ENCODE measurements at places on chromosomes 16 and 17.

DNA sequence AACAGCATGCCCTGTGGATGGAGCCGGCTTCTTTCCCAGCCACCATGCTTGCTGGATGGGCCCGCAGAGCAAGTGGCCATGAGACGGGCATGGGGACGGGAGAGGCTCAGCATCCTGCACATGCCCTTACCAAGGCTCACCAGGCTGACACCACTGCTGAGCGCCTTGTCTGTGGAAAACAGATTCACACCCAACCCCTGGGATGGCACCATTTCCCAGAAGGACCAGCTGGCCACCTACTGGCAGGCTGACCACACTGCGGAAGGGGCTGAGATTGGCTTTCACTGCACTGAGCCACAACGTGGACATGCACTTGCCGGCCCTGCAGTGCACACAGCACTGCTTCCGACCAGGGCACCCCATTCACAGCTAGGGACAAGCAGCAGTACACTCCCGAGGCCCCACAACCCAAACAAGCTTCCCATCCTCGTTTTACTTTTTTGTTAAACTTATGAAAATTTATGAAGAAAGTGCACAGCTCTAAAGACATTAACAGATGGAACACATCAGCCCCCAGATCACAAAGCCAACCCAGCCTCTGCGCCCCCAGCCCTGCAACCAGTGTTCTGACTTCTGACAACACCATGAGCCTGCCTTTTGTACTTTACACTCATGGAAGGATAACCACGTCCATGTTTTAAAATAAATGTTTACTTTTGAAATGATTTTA, 13.9 kb upstream of the KRTAP17-1 start:
- peak; percentile 20 for DNase-seq

GRCh38 chr17:72120642-72121163, at the start of gene SOX9:
TSS of gene SOX9 (plus strand) at chr17:72121020. CDS start at chr17:72121392, 372 bp downstream.
- peak; percentile 86 for DNase-seq

GRCh38 chr16:9109255-9109654, 17.8 kb downstream of the HAPSTR1 start:
- no peak for DNase-seq

GRCh38 chr16:84496991-84497390, 7.5 kb downstream of the MEAK7 start:
- no peak for DNase-seq

DNA sequence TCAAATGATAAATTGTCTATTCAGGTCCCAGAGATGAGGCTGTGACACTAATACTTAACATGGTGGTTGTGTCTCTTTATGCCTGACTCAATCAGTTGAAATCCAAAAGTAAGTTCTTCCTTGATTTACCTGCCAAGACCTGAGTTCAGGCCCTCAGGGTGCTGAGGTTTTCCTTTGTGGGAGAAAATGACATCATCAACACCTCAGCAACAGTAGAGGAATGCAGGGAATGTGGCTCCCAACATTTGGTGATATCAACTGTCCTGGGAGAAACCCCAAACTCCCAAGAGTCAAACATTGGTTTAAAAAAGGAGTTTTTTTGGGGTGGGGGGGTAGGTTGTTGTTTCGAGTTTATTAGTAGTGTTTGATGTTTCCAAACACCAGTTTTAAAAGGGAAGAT, 14.7 kb downstream of the RNF43 start:
- peak; percentile 10 for DNase-seq

GRCh38 chr16:4147236-4147635, 31.0 kb upstream of the ADCY9 start:
- no peak for DNase-seq

GRCh38 chr16:86252596-86252995, 257.7 kb upstream of the FOXF1 start:
- peak; percentile 3 for DNase-seq

DNA sequence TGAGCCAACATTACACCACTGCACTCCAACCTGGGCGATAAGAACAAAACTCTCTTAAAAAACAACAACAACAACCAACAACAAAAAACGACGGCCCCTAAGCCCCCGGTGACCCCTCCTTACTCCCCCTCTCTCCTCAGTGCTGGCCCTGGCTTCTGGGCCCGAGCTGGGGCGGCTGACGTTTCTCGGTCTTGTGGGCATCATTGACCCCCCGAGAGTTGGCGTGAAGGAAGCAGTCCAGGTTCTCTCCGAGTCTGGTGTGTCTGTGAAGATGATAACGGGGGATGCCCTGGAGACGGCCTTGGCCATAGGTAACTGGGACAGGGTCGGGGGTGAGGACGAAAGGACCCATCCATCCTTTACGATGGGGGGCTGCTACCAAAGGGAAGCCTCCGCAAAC, 52.7 kb downstream of the MEAK7 start:
- DNase-seq, result no peak

DNA sequence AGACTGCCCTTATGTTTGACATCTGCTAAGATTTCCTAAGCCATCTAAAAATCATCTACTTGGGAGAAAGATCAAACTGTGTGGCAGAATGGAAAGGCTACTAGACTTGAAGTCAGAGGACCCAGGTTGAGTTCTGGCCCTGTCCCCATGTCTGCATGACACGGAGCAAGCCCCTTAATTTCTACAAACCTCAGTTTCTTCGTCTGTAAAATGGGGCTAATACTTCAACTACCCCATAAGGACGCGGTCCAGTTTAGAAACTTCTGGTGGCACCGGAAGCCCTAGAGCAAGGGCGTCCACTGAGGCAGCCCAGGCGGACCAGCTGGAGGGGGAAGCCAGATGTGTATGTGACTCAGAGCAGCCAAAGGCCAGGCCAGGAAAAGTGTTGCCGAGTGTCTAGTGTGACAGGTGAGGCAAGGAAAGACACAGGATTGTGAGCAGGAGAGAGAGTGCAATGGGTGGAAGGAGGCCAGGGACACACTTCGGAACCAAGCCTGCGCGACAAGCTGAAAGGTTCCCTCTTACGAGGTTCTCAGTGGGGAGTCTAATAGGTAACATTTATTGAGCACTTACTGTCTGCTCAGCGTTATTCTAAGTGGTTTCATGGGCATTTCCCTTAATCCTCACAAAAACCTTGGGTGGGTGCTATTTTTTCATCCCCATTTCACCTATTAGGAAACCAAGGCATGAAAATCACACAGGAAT, 17.8 kb upstream of the PITPNM3 start:
- no peak for DNase-seq

- no peak for DNase-seq
Observed at GRCh38 chr16:66662445-66663194, 33.9 kb downstream of the CMTM4 start.
